ENCODE measurements at places on chromosomes 7 and 10.

- DNase-seq, result no peak
Measured at GRCh38 chr7:157908006-157908782, 571.4 kb downstream of the DNAJB6 start.

- DNase-seq, result no peak
Measured at GRCh38 chr10:5944389-5945189, 32.8 kb downstream of the IL15RA start.

DNA sequence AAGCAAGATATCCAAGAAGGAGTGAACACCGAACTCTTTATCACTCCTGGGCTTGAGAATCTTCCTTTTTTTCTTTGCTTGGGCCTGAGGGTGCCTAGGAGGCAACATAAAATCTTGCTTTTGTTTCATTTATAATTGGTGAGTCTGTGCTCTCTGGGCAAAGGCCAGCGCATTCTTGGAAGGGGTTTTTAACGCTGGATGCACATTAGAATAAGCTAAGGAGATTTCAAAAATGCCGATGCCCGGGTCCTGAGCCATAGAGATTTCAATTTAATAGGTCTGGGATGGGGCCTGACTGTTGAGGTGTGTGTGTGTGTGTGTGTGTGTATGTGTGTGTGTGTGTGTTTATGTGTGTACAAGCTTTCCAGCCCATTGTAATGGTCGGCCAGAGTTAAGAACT lies 62.0 kb upstream of the SORCS3 start:
- no peak for DNase-seq

DNA sequence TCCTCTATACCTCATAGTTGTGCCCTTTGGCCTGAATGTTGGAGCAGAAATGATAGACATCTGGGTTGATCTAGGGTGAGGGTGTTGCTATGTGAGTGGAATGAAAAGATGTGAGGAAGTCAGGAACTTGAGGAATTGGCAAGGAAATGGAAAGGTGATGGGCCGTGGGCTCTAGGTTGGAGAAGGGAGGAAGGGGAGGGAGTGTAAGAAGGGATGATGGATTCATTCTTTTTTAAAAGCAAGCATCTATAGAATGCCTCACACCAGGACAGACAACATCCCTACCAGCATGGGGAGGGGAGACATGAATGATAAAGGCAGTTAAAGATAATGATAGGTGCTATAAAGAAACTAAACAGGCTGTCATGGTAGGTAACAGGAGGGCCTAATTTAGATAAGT lies 168.1 kb downstream of the WNT2 start:
- DNase-seq, result no peak

DNA sequence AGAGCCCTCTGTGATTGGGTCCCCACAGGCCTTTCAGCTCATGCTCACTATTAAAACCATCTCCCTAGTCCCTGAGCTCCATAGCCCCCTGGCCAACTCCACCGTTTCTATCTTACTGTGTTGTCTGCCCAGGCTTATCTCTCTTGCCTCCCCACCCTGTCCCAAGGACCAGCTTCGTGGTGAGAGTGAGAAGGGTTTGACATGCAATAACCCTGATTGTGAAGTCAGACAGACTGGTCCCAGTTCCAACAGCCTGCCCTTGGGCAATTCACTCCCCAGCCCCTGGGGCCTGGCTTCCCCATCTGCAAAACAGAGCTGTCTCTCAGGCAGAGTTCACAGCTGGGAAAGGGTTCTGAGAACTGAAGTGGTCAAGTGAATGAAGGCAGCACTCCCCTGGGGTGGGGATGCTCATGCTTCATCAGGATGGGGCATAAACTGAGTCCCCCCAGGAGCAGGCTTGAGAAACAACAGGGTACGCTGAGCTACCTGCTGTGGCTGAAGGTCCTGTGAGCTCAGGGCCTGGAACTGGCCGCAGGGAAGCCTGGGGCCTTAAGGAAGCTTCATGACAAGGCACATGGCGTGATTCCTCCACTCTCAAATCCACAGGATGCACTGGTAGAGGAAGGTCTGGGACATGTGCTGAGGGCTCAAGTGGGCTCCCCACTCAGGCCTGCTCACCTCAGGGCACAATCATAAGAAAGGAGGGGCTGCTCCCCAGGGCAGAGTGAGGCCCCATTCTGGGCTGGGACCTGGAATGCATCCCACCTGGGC lies 1.8 kb upstream of the PPIF start:
- DNase-seq, result no peak

- DNase-seq, result no peak
Measured at GRCh38 chr10:88531392-88532052, 51.6 kb downstream of the RNLS start.

DNA sequence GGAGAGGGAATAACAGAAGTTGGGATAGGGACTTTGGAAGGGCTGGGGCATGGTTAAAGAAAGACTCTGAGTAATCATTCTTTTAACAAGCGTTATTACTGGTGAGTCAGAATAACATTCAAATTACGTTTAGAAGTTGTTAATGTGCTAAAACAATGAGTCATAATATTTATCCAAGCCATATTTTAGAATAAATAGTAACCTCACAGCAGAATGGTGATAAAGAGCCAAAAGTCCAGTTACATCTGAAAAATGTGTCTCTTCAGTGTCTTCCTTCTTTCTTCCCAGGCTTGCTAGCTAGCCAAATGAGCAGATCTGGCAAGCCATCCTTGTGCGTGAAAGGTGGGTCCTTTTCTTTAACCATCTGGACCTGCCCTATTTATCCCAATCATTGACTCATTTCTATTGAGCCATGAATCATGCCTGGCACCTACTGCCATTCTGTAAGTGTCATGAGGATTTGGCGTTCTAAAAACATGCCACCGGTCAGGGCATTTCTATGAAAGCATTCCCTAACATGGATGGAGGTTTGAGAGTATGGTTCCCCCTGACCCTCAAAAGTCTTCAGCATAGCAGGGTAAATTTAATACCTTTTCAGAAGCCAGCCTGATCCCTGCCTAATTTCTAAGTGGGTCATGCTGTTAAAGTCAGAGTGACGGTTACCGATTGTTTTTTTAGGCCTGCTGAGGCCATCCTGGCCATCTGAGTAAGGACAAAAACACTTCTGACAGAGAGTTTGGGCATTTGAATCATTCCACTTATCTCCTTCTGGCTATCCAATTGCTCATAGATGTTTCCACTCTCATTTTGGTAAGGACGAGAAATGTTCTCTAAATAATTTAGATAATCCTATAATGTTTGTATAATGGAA lies 26.9 kb downstream of the MYPN start:
- DNase-seq, result no peak

DNA sequence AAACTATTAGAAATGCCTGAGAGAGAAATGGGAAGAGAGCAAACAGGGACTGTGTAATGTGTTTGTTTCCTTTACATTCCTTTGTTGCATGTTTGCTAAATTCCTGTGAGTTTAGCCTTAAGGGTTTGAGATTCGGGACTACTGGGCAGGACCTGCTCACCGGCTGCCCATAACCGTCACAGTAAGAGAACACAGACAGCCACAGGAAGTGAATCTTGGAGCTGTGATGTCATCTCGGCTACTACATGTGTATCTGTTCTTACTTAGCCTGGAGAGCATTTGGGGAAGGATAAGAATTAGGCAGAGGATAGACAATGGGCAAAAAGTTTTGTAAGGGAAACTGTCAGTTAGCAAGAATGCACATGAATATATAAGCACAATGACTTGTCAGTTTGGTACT lies 485.1 kb upstream of the KLF6 start:
- DNase-seq, result no peak

GRCh38 chr10:71970331-71970730 lies 6.1 kb downstream of the CHST3 start:
- no peak for DNase-seq

DNA sequence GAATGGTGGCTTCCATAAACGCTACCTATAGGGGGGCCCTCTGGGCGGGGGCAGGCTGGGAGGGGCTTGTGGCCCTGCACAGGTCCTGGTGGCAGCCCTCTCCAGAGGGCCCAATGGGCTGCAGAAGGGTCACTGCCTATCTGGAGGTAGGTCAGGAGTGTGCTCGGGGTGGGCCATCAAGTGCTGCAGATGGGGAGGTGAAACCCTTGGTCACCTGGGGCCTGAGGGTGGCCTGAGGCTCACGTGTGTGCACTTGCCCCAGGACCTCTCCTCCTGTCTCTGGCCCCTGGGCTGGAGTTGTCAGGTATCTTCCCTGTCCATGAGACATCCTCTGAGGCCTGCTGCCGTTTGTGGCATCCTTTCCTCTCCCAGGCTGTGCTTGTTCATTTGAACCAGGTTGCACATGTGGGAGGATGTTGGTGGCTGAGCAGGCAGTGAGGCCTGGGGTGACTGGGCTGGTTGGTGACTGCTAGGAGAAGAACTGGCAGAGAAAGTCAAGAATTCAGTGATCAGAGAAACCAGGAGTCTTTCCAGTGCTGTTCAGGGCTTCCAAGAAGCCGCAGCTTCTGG lies 21.1 kb upstream of the SH2D4B start:
- DNase-seq, result no peak

GRCh38 chr7:14751461-14751860 lies 151.1 kb downstream of the DGKB start:
- DNase-seq, result no peak

DNA sequence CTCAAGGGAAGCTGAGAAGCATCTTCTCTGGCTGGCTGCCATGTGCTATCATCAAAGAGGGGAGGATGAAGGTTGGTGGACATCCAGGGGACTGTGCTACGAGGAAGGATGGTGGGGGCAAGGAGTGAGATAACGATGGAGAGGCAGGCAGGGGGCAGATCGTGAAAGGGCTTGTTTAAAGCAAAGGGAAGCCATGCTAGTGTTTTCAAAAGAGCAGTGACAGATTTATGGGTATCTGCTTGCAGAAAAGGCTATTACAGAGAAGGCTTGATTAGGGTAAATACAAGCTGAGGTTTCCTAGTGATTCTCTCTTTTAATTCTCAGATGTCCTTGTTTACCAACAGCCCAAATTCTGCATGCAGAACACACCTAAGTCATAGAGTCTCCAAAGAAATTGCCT lies 88.9 kb upstream of the MKX start:
- no peak for DNase-seq

DNA sequence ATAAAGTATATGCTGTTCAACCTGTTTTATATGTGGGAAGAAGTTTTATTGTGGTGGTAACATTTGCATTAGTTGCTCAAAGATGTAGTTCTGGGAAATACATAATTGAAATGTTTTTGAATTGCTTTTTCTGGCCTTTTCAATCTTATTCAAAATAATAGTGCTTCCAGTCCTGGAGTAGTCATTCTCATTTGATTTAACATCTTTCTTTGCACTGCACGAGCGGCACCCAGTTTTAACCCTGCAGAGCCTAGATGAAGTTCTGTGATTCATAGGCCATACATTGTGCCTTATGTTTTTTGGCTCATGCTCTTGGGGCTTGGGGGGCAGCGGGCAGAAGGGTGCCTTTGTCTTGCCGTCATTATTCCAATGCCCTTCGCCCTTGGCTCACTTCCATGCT lies 9.9 kb downstream of the ARID5B start:
- DNase-seq, result no peak

DNA sequence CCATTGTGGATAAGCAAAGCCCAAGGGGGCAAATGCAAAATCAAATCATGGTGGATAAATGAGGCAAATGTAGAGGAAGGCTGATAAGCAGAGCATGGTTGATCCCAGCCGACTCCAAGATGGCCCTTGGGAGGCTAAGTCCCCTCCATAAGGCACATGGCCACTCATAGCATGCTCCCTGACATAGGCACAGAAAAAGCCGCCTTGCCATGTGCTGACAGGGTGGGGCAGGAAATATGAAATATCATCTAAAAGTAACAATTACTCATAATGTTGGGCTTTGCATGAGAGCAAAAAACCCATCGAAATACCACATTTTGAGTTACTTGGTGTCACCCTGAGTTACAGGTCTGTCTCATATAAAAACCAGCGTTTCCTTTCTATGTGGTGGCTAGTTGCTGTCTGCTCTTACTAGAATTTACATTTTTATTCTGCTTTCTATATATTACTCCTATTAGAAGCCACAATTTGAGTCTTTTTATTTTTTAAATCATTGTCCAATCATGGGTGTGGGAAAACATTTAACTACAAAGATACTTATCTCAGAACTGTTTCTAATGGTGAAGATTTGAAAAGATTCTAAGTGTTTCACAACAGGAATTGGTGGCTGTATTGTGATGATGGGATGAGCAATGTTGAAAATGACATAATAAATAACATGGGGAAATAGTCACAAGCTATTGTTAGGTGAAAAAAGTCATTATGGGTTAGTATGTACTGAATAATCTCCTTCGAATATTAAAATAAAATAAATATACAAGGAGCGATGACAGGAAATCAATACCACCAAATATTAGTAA lies 102.7 kb downstream of the CUBN start:
- DNase-seq, result peak; percentile 55

DNA sequence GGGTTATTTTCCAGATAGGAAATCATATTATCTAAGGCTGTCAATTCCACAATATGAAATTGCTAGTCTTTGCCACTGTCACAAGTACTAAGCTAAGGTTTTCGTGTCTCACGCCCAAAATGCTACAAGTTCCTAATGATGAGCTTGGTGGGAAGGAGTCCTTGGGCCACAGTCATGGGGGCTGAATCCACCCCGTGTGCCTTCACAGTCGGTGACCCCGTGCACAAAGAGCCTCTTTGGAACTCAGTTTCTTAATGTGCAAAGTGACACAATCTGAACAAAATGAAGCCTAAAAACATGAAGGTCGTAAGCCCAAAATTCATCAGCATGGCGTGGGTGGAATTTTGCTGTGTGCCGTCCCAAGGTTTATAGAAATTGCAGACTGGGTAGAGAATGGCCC lies 337.0 kb upstream of the GALNT17 start:
- no peak for DNase-seq

DNA sequence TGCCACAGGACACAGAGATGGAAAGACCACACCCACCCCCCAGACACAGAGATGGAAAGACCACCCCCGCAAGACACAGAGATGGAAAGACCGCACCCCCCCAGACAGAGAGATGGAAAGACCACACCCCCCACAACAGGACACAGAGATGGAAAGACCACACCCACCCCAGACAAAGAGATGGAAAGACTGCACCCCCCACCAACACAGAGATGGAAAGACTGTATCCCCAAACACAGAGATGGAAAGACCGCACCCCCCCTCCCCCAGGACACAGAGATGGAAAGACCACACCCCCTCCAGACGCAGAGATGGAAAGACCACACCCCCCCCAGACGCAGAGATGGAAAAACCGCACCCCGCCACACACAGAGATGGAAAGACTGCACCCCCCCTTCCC lies 8.0 kb downstream of the ZNF511 start:
- no peak for DNase-seq

DNA sequence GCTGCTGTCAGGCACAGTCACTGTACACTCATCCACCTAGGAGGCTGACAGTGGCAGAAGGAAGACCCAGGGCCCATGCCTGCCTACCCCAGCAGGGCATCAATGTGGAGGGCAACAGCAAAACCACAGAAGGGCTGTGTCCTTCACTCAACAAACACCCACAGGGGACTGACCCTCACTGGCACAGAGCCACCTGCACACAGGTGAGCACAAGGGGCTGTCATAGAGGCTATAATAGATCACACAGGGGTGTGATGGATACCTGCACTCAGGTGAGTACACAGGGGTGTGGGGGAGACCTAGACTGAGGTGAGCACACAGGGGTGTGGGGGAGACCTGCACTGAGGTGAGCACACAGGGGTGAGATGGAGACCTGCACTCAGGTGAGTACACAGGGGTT lies 132.8 kb upstream of the TCERG1L start:
- no peak for DNase-seq

GRCh38 chr7:22332461-22332870 lies 24.5 kb downstream of the RAPGEF5 start:
- no peak for DNase-seq

- DNase-seq, result no peak
Measured at GRCh38 chr10:91420868-91421267, 10.7 kb downstream of the HECTD2 start.
